GM20000 (cell line): ENCODE measurements at places on chromosomes 5 and 9.

- no peak for DNase-seq
These were observed 271.2 kb downstream of the SLIT3 start for GRCh38 chr5:169029661-169030274.

DNA sequence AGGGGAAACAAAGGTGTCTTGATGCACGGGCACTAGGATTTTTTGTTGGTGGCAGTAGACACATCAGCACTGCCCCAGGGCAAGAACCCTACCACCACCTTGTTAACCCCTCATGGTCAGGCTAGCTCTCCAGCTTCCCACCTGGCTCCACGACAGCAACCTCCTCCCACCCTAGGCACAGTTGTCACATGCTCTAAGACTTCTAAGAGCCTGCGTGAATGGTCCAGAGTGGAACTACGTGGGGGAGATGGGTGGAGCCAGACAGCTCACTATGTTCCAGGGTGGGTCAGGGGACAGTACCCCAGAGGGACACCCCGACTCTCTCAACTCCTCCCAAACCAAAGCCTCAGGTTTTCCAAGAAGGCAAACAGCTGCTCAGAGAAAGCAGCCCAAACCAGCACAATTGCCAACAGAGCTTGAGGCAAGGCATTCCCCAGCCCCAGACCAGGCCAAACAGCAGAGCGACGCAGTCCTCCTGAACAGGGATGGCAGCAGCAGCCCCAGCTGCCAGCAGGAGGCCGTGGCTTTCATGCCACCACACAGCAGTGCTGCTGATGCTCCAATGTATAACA lies 78.0 kb downstream of the NRG2 start:
- DNase-seq = no peak

GRCh38 chr5:62068554-62068953 lies 237.5 kb upstream of the KIF2A start:
- no peak for DNase-seq

DNA sequence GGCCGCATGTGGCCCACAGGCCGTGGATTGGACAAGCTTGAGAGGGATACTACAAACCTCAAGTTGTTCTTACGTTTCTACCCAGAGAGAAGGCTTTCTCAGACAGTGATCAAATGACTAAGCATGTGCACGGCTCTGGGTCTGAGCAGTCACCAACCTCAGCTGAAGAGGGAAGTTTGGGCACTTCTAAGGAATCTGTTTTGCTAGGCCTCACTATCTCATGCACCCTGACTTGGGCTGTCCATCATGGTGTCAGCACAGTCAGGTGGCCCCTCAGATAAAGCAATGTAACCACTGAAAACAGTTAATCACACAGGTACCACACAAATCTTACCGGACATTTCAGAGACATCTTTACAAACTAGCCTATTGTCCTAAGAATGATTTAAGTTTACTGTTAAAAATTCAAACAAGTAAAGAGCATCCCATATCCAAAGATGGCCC lies 24.6 kb downstream of the CSF2 start:
- DNase-seq = no peak

- no peak for DNase-seq
These were observed 214.2 kb downstream of the GABRB2 start for GRCh38 chr5:161332343-161332742.

- DNase-seq = no peak
These were observed 69.0 kb downstream of the UBE2R2 start for GRCh38 chr9:33885948-33886347.

GRCh38 chr9:132075853-132076252 lies 3.8 kb downstream of the MED27 start:
- no peak for DNase-seq

GRCh38 chr5:68452286-68452685 lies 236.7 kb downstream of the PIK3R1 start:
- DNase-seq = no peak

DNA sequence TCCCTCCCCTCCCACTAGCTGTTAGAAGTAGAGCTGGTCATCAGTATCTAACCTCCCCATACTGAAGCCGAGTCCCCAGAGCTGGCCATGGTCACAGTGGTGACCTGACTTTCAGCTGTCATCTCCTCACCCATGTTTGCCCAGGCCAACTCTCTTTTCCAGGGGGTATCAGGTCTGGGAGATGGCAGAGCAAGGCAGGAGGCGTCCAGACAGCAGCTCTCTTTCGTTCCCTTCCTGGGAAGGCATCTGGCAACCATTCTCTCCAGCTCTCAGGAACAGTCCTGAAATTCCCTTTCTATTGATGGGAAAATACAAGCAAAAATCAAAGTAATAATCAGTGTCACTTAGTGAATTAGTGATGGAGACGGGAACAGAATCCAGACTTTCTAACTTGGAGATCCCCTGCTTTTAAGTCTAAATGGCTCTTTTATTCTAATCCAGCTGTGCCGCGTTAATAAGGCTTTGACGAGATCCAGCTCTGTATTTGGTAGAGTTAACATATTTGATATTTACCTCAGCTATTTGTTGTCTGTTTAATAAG lies 21.3 kb upstream of the AOPEP start:
- DNase-seq = no peak

DNA sequence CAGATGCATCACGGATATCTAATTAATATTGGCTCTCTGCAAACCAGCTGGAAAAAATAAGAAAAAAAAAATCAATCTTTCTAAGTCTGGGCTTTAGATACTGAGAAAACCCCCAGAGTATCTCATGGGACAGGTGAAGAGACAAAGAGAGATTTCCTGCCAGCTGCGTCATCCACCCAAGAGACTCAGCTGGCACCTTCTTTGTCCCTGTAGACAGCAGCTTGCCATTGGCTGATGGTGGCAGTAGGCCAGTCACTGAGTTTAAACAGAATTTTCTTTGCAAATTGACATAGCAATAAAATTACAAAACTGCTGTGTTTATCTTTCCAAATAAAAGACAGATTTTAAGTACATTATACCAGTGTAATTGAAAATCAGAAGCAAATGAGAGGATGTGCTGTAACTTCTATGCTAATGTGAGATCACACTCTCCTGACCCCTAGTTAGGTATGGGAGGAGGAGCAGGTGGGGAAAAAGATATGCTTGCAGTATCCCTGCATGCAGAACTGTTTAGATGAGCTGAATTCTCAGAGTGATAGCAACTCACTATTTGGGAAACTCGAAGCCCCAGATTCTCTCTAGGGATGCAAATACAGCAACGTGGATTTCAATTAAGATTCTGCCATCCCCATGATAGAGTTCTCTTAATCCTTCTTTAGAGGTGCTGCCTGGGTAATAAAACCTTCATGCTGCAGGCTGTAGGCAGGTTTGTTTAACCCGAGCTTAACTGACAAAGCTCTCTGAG lies 72.2 kb downstream of the NMUR2 start:
- DNase-seq = no peak

DNA sequence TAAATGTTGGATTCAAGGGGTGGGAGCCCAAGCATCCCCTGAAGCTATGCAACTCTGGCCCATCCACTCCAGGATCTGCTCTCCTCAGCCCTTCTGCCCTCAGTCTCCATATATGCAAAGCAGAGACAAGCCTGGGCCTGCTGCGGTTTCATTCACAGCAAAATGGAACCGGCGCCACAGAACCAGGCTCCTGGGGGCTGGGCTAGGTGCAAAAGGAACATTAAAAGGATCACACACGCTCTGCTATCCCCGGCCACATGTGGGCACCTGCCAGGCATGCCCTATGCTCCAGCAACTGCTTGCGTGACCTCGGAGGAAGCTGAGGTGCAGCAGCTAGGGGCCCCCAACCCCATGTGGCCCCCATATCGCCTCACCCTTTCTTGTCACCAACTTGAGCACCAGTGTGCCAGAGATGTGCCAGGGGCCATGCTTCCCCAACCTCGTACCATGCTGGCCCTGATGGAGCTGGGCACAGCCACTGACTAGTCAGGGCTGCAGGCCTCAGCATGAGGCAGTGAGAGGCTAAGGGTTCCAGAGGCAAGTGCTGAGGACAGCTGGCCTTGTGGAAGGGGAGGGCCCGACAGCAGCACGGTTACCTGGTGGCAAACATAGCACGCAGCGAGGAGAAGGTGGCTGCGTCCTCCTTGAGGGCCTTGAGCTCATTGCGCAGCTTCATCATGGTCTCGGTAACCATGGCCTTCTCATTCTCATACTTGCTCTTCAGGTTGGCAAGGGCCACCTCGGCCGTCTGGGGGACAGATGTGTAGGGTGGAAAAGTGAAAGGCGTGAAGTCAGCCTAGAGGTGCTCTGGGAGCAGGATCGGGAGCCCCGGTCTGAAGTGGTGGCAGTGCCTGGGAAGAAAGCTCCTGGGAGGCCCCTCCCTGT lies 47.2 kb downstream of the BICD2 start:
- DNase-seq = peak; percentile 60

- no peak for DNase-seq
These were observed 38.0 kb downstream of the VCAN start for GRCh38 chr5:83509540-83509939.

DNA sequence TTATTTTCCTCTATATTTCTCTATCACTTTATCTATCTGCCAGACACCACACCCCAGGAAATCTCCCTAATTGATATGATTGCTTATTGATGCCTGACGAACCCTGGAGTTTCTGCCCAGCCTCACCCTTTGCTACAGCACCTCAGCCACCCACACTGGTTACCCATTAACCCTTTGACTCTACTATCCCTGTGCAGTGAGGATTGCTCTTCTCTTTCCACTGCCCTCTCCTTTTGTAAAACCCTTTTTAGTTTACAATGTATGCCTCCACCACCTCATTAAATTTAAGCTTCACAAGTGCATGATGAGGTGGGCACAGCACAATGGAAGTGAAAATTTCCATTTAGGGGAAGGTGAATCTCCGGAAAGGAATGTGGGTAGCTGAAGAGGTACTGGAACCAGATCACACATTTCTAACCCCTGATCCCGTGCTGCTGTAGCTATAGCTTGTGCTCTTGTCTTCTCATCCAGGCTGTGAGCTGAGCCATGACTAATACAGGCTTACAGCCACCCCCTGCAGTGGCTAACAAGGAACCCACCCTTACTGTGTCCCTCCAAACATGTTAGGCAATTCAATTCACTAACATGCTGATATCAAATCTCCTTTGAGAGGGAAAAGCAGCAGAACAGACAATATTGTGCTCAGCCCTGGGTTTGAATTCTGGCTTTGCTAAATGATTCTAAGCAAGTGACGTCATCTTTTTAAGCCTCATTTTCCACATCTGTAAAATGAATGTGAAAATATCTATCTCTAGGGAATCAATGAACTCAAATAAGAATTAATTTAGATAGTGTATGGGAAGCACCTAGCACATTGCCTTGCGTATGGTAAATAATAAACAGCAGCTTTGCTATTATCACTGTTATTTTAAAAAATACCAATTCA lies 186.9 kb upstream of the TRIM32 start:
- DNase-seq = no peak

DNA sequence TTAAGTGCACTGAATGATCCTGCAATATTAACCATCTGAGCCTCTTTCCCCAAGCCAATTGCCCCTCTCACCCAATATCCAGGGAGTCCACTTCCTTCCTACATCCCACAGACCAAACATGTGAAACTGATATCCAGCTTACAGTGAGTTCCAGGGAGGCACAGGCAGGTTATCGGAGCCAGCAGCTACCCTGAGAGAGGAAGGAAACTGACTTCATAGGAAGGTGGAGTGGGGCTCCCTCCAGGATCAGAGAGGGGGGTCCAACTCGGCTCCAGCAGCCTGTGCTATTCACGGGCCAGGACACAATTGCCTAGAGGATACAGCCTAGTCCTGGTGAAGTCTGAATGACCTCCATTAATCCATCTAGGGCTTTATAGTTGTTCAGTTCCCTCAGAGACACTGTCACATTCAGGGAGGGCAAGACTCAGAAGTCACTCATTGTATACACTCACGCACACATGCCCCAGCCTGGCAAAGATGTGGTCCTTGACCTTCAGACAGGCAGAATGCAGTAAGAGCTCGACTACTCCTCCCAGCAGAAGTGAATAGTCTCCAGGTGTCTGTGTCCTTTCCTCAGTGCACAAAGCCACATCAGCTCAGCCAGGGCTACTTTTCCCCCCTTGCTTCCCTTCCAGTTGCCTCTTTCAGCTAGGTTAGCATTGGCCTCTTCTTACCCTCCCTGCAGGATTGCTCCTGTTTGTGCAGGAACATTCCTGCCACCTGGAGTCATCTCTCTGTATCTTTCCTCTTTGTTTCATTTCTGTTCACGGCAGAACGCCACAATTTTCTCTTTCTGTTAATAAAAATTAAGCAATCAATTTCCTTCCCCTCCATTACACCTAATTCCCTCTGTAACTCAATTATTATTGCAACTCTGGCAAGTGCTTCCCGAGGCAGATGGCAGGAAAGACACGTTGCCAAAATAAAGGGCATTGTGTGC lies 501.7 kb downstream of the ARHGEF28 start:
- DNase-seq = no peak

DNA sequence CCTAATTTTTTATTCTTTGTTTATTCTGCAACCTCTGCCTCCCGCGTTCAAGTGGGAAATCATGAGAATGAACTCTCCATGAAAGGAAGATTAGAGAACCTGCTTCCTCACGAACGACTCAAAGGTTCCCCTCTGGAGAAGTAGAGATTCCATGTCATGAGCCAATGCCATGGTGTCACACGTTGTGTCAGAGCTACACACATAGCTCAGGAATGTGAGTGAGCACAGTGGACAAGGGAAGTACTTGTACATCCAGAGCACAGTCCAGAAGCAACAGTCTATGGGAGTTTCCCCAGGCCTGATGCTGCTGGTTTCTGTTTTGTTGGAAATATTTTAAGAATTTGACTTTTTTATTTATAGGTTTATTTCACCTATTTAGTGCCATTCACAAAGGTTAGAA lies 26.8 kb upstream of the PPP2CA start:
- DNase-seq = no peak

GRCh38 chr5:172612771-172613170 lies 28.3 kb upstream of the NEURL1B start:
- DNase-seq = no peak

- no peak for DNase-seq
These were observed 30.6 kb upstream of the ASS1 start for GRCh38 chr9:130414081-130414731.

GRCh38 chr5:139065306-139065705 lies 132.9 kb downstream of the SIL1 start:
- DNase-seq = no peak

DNA sequence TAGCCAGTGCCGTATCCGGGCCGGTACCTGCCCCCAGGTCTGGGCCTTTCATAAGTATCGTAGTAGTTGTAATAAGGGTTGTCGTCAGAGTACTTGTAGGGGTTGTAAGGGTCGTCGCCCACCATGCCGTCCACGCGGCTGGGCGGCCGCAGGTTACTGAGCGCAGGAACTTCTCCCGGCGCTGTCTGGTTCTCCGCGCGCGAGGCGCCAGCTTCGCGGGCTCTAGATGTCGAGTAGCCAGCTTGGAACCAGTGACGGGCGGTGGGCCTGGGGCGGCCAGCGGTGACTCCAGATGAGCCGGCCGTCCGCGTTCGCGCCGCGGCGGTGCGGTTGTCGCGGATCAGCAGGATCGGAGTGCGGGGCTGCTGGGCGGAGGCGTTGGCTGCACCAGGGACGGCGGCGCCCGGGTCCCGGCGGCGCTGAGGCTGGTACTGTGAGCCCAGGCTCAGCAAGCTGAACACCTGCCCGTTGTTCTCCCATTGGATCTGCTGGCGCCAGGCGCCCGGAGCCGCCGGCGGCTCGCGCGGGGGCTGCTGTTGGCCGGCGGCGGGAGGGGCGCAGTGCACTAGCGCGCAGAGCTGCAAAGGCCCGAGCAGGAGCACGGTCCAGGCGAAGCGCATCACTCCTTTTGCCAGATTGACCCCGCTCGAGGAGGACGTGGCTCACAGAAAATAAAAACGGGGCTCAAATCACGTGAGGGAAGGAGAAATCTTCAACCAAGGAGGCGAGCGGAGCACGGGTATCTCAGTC lies 518 bp downstream of the LOX start:
- DNase-seq = peak; percentile 27

- no peak for DNase-seq
These were observed 2.4 kb upstream of the STC2 start for GRCh38 chr5:173330338-173331206.
